Ascending aorta (tissue), 2 donors: ENCODE measurements at places on chromosomes 7 and 10. TPM values are rescaled to one million over a fixed set of nuclear protein-coding genes. Genes with fewer than 3 reads are reported as not detected.

Gene PRRT4
- 7.6 TPM for total RNA-seq

GRCh38 chr7:134888141-134888740 lies 98.1 kb upstream of the AGBL3 start:
- DNase-seq, result no peak

DNA sequence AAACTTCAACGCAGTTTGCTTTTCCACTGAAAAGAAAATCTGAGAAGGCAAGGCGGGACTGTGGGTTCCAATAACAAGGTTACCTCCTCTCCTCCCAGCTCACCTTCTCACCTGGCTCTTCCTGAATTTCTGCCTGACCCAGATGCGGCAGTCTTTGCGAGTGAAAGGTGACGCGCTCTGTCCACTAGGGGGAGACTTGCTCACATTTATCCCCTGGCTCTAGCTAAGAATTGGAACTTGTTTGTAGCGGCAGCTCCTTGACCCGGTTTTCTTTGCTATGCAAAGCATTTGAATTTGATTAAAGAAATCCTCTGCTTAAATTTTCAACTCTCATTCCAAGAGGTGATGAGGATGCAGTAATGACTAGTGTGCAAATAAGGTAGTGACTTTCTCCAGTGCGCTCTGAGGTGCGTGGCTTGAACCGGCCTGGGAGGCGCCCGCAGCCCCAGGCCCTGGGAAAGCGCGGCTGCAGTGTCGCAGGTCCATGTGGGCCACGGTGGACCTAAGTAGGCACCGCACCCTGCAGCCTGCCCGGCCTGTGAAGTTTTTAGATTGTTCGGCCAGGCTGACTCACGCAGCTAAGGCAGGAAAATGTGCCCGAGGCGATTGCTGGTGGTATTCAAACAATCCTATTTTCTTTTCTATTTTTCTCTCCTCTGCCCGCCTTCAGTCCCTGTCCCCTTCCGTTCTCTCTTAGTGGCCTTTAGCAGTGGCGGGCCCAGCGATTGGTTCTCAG lies 336.9 kb upstream of the NPSR1 start:
- DNase-seq, result no peak

DNA sequence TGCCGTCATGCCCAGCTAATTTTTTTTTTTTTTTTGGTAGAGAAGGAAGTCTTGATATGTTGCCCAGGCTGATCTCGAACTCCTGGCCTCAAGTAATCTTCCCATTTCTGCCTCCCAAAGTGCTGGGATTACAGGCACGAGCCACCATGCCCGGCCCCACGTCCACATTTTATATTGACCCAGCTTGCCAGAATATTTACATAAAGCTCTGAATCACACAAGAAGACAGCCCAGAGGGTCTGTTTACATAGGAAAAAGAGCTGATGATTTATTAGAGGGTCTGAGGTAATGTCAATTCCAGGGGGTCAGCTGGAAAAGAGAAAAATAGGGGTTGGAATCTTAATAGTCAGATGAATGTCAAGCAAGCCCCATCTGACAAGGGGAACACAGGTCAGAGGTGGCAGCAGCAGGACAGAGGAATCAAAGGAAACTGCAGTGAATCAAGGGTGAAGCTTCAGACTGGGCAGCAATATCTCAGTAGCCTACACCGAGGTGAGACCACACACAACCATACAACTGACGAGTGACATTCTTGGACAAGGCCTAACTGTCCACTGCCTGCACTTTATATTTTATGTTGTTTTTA lies 15.8 kb upstream of the SLF2 start:
- DNase-seq, result no peak

DNA sequence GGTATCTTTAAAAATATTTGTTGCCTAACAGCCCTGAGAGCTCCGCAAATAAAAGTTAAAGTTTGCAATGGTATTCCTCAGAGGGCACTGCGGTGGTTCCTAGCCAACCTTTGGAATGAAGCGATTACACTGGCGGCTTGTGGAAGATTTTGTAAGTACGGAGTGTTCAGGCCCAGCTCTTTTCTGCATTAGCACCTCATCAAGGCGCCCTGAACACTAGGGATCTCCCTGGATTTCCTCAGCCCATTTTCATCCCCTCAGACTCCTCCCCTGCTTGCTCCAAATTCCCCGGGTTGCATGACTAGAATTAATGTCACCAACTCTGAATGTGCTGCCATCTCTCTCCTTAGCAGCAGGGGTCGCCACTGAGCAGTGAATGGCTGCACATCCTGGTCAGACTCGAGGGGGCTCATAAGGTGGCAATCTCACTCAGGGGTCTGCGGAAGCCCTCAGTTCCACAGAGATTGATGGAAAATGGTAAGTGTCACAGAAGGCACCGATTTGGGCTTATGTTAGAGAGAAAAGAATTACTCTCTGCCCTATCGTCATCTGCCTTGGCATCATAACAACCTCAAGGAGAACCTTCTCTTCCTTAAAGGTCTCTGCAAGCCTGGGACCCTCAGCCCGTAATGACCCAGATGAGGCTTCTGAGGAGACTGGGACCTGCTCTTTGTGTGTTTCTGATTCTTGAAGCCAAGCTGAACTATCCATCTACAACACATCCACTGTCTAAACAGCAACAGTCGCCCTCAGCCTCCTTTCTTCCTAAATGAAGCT lies 262.8 kb upstream of the AOAH start:
- peak; percentile 77 for DNase-seq

GRCh38 chr10:86535132-86535882 lies 13.7 kb upstream of the WAPL start:
- no peak for DNase-seq

GRCh38 chr7:94135180-94135579 lies 131.0 kb upstream of the BET1 start:
- no peak for DNase-seq

DNA sequence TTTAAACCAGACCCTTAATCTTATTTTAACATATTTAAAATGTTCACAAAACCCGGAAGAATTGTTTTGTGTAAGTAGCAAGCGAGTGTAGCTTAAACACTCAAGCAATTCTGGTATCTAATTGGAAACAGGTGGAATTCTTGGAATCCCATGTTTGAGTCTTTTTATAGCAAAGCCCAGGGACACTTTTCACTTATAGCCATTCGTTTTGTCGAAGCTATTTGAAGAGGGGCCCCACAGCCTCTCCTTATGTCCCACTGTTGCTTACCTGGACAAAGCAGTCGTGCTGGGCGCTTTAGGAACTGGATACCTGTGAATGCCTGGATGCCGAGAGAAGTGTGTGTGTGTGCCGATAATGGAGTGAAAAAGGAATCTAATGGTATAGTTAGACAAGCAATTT lies 3.3 kb downstream of the CUX1 start:
- DNase-seq, result no peak

Gene BBIP1
- 1.5 TPM for total RNA-seq

- no peak for DNase-seq
These were observed 191.6 kb downstream of the BICC1 start for GRCh38 chr10:58704226-58704625.

- DNase-seq, result no peak
These were observed 259.3 kb upstream of the TCERG1L start for GRCh38 chr10:131570716-131571307.

Gene POP7
- total RNA-seq, result 44.0 TPM

- no peak for DNase-seq
These were observed 21.3 kb downstream of the DLG5 start for GRCh38 chr10:77905086-77905748.

GRCh38 chr7:79036356-79036755 lies 417.1 kb downstream of the MAGI2 start:
- no peak for DNase-seq

Gene RARRES2
- 144 TPM for total RNA-seq

DNA sequence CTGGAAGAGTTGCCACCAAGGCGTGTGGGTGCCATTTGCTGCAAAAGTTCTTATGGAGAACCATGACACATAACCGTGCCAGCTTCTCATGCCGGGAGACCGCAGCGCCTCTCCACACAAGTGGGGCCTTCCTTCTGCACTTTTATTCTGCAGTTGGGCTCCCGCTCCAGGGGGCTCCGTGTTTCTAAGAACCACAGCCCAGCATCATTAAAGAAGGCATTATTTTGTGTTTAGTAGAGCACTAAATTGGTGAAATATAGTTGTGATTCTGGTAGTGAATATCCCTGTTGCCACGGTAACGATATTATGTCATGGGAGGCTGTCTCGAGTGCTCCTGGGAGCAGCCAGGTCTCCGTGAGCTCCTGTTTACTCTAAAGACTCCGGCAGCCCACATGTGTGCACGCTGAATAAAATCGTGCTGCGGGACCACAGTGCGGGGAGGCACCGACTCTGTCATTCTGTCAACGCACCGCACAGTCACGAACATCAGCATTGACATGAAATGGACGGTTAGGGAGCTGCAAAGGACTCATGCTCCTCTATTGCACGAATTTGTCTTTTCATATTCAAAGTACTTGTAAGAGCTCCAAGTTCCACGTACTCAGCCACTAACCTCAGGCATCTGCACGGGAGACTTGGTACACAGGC lies 68.8 kb upstream of the PITRM1 start:
- DNase-seq, result no peak

DNA sequence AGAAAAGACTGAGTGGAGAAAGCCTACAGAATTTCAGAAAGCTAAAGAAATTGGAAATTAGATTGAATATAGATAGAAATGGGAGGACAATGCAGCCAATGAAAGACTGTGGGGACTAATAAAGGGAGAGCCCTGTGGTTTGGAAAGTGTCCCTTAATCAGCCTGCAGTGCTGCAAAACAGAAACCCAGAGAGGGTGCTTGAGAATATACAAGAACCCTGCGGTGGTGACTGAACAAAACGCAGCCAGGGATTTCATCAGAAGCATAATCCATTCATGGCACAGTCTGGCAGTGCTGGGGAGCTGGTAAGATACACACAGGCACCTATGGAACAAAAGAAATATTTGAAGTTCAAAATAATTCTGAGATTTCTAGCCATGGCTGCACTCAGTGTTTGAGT lies 19.1 kb downstream of the CEP41 start:
- DNase-seq, result no peak

Gene SIRT1
- total RNA-seq, result 7.6 TPM

DNA sequence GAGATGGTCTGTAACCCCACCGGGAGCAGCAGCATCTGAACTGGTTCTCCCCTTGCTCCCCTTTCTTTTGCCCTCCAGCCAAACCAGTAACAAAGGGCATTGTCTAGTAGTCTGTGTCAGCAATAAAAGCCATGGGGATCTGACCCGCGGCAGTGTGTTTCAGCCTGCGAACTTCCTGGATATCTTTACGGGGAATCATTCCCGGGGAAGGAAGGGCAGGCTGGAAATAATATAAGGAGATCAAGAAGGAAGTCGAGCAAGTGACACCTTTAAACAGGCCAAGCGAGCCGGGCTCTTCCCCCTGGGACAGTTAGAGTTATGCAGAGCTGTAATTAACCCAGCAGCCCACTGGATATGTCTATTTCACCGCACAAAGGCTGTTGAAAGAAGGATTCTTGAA lies 661.2 kb upstream of the GALNT17 start:
- no peak for DNase-seq

Gene LRRC17
- 10.5 TPM for total RNA-seq

- DNase-seq, result no peak
These were observed 2.3 kb downstream of the HKDC1 start for GRCh38 chr10:69222157-69223027.

- peak; percentile 51 for DNase-seq
These were observed 31.4 kb upstream of the SMARCD3 start for GRCh38 chr7:151279868-151280267.

DNA sequence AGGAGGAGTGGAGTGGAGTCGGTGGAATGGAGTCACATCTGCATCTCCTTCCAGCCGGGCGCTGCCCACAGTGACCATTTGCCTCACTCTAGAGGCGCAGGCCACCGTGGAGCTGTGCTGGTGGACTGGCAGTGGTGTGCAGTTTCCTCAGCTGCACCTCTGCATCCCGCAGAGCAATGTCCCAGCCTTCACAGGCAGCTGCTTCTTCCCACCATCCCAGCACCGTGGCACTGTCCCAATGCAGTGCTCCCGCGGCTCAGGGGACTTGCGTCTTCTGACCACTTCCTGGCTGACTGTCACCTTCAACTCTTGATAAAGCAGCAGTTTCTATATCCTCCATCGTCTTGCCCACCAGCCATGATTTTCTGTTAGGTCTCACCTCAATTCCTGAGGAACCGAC lies 90.3 kb upstream of the SFMBT2 start:
- no peak for DNase-seq

Gene HKDC1
- total RNA-seq, result not detected

DNA sequence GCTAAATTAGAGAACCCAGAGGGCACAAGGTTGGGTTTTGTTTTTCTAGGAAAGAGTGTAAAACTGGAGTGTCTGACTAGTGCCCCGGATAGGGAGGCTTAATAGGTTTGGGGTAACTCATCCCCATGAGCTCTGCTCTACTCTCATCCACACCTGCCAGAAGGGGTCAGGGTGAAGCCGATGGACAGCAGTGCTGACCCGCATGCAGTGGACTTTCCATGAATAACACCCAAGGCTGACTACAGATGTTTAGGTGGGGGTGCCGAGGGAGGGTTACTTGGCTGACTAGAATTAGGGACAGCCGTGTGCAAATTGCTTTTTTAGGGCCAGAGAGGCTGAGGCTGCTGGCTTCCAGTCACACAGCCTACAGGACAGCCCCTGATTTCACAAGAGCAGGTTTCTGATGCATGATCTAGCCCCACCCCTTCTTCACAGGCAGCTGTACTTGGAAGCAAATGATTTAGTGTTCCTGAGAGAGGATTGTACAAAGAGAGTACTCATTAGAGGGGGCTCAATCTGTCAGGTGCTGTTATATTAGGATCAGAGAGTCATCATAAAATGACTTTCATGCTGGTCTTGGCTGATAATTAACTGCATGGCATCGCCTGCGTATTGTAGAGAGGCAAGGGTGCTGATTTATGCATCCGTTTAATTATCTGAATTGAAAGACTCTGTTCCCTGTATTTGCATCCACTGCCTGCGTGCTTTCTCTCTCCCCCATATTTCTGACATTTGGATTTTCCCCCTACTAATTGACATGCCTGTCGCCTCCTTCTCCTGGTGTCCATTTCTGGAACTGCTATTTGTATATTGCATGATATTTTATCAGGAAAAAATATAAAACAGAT lies 9.5 kb downstream of the INHBA start:
- DNase-seq, result no peak

GRCh38 chr10:80458263-80458625 lies 4.1 kb downstream of the TSPAN14 start:
- DNase-seq, result no peak

Gene CALHM3
- total RNA-seq, result not detected

DNA sequence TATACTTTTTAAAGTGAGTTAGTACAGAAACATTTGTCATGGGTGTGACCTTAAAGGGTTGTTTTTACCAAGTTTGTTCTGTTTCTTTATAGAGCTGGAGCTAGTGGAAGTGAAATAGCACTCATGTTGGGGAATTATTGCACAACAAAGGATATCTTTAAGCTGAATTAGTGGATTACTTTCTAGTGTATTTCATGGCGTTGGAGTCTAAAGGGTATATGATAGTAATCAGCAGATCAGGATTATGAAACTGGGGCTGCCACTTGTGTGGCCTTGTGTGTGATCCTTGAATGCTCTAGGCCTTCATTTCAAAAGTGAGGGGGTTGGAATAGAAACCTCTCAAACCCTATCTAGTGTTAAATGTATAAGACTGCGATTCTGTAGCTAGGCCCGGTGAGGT lies 123.6 kb downstream of the LYZL1 start:
- DNase-seq, result no peak

- DNase-seq, result no peak
These were observed 69.5 kb upstream of the GDF10 start for GRCh38 chr10:47230482-47230881.

GRCh38 chr10:103645141-103646054 lies 151.9 kb downstream of the NEURL1 start:
- peak; percentile 93 for DNase-seq

Gene LAMB1
- 198 TPM for total RNA-seq
